Astrocyte of the hippocampus (primary cell): ENCODE measurements at places on chromosomes 1 and 21.

DNA sequence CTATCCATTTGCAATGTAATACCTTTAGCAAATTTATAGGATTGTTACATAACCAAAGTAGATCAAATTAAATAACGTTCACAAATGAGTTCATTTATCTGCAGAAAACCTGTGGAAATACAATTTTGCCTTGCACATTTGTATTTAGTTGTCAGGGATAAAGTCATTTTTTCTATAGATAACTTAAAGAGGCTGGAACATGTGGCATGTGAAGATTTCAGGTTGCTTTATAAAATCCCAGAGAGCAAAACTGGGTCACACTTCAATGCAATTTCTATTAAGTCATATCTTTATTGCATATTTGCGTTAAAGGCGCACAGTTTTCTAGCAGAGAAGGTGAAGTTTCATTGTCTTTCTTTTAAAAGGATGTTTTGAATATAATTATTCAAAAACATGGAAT, 342.4 kb downstream of the USP25 start:
- DNase-seq: no peak

- DNase-seq: peak; percentile 78
Measured at GRCh38 chr1:28249013-28249865, 10.1 kb upstream of the SESN2 start.

- DNase-seq: no peak
Measured at GRCh38 chr1:212479188-212479587, 46.5 kb downstream of the NENF start.

GRCh38 chr21:42146821-42147220, 72.1 kb upstream of the ABCG1 start:
- no peak for DNase-seq

GRCh38 chr1:89863165-89863830, 42.5 kb downstream of the LRRC8D start:
- DNase-seq: no peak
